ENCODE measurements at places on chromosomes 13 and 19. TPM values are rescaled to one million over a fixed set of nuclear protein-coding genes. Genes with fewer than 3 reads are reported as not detected.

GRCh38 chr13:93708308-93709075 lies 481.9 kb downstream of the GPC6 start:
- no peak for DNase-seq

- no peak for DNase-seq
Observed at GRCh38 chr19:56159009-56159559, 16.7 kb upstream of the GALP start.

DNA sequence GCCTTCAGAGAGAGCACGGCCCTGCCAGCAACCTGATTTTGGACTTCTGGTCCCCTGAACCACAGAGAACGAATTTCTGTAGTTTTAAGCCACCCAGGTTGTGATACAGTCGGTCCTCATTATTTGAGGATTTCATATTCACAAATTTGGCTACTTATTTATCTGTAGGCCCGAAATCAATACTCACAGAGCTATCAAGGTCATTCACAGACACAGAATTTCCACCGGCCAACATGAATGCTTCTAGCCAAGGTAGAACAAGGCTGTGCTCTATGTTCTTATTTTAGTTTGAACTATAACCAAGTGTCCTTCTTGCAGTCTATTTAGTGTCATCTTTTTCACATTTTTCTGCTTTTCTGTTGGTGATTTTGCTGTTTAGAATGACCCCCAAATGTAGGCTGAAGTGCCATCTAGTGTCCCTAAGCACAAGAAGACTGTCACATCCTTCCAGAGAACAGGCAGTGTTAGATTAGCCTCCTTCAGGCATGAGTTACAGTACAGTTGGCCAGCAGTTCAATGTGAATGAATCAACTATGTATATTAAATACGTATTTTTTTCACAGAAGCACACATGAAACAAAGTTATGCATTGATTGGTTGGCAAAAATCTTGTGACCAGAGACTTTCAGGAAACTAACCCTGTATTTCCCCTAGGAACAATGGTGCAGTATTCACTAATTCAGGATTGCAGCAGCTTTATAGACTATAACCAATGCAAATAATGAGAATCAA lies 63.5 kb downstream of the C13orf42 start:
- DNase-seq, result no peak

HOMER3 gene
- total RNA-seq, result 53.2 TPM

DNA sequence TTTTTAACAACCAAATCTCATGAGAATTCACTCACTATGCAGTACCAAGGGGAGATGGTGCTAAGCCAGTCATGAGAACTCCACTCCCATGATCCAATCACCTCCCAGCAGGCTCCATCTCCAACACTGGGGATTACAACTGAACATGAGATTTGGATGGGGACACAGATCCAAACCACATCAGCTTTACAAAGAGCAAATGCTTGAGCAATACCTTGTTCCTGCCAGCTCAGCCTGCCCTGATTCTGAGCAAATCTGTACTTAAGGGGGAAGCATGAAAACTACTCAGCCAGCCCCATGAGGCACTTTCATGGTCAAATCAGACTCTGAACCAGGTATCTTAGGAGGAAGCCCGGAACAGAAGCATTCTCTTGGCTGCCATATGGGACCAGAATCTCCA lies 259.9 kb downstream of the TBC1D4 start:
- DNase-seq, result no peak
